Kidney (tissue), 22 donors: ENCODE measurements at places on chromosomes 12 and 14. TPM values are rescaled to one million over a fixed set of nuclear protein-coding genes. Genes with fewer than 3 reads are reported as not detected.

- DNase-seq, result no peak
Observed at GRCh38 chr14:57209561-57209960, 59.1 kb downstream of the EXOC5 start.

DNA sequence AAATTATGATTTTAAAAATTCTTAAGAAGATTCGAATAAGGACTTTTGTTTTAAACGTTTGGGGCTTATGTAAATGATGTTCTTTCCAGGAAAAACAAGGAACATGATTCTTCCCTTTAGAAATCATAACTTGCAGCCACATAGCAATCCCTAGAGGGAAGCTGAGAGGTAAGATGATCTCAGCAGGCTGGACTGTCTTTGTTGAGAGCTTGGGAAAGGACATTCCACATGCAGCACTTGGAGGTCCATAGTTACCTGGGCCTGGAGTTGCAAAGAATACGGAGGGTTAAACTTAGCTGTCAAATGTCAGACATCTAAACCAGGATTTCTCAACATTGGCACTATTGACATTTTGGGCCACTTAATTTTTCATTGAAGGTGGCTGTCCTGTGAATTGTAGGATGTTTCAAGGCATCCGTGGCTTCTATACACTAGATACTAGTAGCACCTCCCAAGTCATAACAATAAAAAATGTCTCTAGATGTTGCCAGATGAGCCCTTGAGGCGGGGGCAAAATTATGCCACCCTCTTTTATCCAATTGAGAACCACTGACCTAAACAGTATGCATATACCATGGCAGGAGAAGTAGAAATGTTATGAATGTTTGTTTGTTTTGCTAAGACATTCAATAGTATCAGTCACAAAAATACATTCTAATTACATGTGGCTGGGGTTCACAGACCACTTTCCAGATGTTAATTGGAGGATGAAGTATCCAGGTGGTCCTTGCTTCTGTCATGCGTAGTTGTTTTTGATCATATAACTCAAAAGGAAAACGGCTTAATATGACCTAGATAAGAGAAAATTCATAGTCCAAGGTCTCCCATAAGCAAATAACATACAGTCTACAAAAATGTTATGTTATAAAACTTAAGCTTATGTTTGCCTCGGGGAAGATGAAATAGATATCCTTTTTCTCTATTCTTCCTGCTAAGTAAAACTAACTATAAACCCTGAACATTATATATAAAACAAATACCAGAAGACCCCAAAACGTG is 30.5 kb downstream of the TTC6 start:
- no peak for DNase-seq

GRCh38 chr12:61213646-61214045 is 1046.6 kb upstream of the USP15 start:
- DNase-seq, result no peak

DNA sequence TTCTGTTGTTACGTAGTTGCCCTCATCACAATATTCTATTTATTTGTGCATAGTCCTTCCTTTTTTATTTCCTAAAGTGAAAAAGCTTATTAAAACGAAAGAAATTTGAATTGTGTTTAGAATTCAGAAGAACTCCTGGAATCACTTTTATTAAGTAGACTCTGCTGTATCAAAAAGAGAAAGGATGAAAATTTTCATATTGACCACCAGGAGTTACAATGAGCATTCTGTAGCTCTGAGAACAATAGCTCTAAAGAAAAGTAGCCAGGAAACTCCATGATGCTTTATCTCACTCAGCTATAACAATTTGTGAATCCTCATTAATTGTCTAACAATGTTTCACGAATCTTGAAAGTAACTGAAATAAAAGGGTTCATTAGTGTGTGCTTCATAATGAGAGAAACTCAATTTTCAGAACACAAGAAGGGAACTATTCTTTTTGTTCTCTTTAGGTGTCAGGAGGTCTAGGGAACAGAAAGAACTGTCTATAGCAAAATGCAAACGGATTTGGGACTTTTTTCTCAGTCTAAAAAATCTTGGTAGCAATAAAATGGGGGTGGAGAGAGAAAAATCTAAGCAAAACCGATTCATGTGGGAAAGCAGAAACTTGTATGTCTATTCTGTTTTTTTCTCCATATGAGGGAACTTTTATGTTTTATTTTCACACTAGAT is 19.3 kb downstream of the ASCL1 start:
- DNase-seq, result no peak

DNA sequence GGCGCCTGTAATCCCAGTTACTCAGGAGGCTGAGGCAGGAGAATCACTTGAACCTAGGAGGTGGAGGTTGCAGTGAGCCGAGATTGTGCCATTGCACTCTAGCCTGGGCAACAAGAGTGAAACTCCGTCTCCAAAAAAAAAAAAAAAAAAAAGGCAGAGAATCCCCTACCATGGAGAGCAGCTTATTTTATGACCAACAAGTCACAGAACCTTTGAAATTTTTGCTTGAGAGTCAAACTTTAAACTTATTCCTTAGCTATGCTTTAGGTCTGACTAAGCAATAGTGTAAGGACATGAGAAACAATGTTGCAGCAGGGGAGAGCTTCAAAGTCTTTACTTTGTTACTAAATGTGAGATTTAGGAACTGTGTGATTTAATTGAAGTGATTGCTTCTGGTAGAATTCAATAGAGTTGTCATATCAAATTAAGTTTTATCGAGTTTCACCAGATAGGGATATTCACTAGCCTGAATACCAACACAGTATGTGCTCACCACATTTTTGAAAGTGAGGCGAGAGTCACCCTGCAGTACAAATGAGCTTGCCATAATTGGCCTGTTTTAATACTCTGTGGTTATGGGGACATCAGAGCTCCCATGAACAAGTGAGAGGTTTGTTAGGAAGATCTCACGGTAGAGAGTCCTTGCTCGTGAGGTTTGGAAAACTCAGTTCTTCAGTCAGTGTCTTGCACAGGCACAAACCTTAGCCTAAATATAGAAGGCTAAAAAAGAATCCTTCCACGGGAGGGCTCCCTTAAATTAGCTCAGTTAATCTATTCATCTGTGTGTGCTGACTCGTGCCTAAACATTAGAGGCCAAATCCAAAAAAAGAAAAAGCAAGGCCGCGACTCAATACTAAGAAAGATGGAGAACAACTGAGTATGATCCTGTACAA is 108.6 kb downstream of the SAMD4A start:
- no peak for DNase-seq

DNA sequence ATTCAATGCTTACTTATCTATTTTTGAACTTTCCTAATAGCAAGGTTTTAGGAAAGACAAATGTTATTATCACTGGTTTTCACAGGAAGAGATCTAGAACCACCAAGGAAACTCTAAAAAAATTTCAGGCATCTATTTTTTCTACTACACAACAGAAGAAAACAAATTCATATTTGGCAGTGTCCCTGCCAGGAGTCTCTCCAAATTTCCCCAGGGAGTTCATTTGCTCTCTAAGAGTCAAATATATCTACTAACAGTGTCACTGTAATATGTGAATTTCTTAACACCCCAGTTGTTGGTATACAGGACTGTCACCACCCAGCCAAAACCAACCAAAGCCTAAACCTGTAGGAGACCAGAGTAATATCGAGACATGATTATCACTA is 83.4 kb downstream of the STXBP6 start:
- DNase-seq, result no peak

DNA sequence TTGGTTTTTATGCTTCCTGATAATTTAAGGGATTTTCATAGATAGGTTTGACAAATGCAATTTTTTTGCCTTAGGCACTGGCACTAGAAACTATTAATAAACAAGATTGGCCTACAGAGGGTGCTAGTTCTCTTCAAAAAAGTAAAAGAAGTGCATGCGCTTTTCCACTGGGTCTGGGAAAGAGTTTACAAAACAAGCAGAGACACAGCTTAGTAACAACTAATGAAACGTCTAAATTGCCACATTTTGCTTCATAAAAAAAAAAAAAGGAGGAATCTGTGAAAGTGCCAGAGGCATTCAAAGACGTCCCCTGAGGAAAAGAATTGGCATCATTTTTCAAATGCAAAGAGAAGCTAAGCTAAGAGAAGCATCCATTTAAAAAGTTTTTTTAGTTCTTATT is 58.3 kb upstream of the EEA1 start:
- DNase-seq, result peak; percentile 84

DNA sequence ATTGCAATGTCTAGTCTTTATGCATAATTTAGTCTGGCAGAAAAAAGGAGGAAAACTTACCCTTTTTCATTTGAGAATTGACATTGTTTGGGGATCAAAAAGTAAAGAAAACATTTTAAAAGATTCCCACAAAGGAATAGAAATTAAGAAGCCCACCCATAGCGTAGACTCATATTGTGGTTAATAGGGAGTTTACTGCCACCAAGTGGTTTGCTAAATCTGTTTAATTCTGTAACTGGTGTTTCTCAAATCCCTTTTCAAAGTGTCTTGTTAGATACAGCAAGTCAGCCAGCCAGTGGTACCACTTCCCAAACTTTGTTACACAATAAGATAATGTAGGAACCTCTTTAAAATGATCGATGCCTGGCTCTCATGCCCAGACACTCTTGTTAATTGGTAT is 180.3 kb downstream of the IPO8 start:
- no peak for DNase-seq

DNA sequence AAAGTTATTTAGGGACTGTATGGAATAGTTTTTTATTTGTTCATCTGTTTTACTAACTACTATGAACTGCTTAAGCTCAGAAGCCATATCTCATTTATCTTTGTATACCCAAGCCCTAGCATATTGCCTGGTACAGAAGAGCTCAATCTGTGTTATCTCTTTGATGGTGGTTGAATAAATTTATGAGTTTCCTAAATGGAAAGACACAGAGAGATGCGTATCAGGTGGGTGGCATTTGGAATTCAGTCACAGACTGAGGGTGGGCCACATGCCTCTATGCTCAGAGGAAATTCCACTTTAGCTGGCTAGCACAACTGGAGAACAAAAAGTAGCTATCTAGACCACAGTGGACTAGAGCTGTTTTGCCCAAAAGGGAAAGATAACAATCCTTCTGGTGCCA is 145.5 kb downstream of the SLC6A15 start:
- no peak for DNase-seq

GRCh38 chr14:99624971-99625370 is 20.0 kb upstream of the HHIPL1 start:
- peak; percentile 70 for DNase-seq

DNA sequence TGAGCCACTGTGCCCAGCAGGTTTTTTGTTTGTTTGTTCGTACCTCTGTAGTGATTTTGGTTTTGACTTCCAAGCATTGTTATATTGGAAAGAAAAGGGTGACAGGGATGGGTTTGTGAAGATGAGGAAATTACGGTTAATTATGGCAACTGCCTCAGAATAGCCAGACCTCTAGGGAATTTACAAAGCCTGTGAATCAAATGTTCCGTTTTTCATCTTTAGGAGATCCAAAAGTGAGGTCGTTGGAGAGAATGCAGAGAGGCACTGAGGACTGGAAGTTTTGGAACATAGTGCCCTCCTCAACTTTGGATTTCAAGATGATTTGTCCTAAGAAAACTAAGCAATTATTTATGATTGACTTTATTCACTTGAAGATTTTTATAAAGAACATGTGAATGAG is 54.5 kb upstream of the EVL start:
- no peak for DNase-seq

GRCh38 chr12:132446633-132447326 is 43.2 kb upstream of the FBRSL1 start:
- no peak for DNase-seq

GRCh38 chr12:102527171-102527720 is 46.9 kb upstream of the IGF1 start:
- no peak for DNase-seq

GRCh38 chr12:93702707-93703315 is 25.6 kb downstream of the CRADD start:
- no peak for DNase-seq

GRCh38 chr14:92956961-92957360 is 34.0 kb downstream of the CHGA start:
- DNase-seq, result no peak

GRCh38 chr12:95721320-95721719 is 69.2 kb downstream of the NTN4 start:
- no peak for DNase-seq

DNA sequence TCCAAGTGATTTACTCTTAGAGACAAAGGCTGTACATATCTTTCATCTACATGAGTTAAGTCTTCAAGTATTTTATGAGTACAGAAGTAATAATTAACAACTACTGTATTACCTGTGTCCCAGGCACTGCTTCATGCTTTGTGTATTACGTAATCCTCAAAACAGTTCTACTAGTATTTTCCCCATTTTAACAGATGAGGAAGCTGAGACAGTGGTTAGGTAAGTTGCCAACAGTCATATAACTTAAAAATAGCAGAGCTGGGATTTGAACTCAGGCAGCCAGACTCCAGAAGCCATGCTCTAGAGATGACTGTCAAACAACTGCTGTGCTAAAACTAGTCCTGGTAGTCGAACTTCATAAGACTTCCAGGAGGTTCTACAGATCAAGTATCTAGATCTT is 10.7 kb downstream of the TRMT5 start:
- no peak for DNase-seq

DNA sequence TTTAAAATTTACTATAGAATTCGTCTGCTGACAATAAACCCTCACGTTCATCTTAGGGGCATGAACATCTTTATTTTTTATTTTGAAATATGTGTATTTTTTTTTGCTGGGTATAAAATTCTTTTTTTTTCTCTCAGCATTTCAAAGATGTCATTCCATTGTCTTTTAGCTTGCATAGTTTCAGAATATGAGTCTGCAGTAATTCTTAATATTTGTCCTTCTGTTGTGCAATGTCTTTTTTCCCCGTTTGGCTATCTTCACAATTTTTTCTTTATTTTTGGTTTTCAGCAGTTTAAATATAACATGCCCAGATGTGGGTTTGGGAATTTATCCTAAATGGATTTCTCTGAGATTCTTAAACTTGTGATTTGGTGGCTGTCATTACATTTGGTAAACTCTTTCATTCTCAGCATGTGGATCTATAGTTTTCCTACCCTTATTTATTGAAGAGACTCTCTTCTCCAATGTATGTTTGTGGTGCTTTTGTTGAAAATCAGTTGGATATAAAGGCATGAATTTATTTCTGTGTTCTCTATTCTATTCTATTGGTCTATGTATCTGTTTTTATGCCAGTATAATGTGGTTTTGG is 37.8 kb upstream of the PLBD1 start:
- no peak for DNase-seq

- no peak for DNase-seq
Observed at GRCh38 chr12:42834062-42834461, 244.5 kb upstream of the PRICKLE1 start.

DNA sequence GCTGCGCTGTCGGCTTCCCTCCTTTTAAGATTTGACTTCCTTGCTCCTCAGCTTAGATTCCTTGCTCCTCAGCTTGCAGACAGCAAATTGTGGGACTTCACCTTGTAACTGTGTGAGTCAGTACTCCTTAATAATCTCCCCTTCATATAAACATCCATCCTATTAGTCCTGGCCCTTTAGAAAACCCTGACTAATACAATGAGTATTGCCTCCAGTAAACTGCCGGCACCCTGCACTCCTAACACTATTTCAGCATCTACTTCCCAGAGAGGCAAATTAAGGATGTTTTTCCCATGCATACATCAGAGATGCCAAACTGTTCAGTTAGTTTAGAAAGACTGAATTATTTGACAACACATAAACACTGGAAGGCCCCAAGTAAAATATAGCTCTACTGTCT is 611.3 kb upstream of the TMEM132C start:
- DNase-seq, result no peak

ZC2HC1C gene
- polyA plus RNA-seq, result 11.9 TPM

TPH2 gene
- polyA plus RNA-seq, result not detected

SGPP1 gene
- polyA plus RNA-seq, result 24.0 TPM

LRP1 gene
- polyA plus RNA-seq, result 18.7 TPM

PAH gene
- polyA plus RNA-seq, result 193 TPM

PTPRR gene
- 0.86 TPM for polyA plus RNA-seq

OVCH1 gene
- polyA plus RNA-seq, result not detected
